Glomerular endothelial cell (primary cell): ENCODE measurements at places on chromosomes 1 and 21.

DNA sequence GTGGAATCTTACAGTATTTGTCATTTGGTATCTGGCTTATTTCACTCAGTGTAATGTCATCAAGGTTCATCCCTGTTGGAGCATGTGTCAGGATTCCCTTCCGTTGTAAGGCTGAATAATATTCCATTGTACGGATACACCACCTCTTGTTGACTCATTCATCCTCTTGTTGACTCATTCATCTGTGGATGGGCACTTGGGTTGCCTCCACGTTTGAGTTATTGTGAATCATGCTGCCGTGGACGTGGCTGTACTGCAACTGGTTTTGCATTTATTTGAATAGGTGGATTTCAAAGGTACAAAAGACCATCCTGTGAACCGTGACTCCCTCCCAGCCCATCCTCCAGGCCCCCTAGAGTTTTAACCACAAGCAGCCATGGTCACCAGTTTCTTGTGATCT lies 11.9 kb upstream of the TCP10L start:
- DNase-seq = peak; percentile 88

DNA sequence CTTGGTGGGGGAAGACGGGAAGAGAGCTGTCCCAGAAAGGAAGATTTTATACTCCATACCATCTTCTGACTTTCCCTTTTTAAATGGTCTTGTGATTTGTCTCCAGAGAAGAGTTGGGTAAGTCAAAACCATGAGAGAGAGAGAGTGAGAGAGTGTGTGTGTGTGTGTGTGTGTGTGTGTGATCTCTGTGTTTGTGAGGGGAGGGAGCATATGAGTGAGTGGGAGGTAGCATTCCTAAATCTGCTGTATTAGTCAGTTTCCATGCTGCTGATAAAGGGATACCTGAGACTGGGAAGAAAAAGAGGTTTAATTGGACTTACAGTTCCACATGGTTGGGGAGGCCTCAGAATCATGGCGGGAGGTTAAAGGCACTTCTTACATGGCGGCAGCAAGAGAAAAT lies 102.0 kb upstream of the VANGL1 start:
- DNase-seq = no peak

- no peak for DNase-seq
Observed at GRCh38 chr1:66521721-66522365, 12.1 kb upstream of the SGIP1 start.

- no peak for DNase-seq
Observed at GRCh38 chr21:16086936-16087335, 357.2 kb downstream of the USP25 start.

DNA sequence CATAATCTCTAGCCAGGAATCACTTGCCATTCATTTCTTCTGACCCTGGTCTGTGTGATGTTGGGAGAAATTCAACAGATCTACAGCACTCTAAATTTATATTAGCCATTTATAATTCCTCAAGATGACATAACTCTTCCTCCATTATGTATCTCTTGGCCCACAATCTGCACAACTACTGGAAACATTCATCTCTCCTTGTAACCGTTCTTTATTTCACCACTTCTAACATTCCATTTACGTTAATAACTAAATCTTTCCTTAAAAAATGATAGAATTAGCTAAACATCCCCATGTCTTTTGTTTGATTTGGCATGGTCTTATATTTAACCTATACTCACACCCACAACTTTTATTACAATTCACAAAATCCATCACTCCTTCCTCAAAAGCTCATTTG lies 166.0 kb downstream of the COL11A1 start:
- DNase-seq = no peak

GRCh38 chr1:60969971-60970509 lies 112.3 kb upstream of the NFIA start:
- DNase-seq = no peak

- no peak for DNase-seq
Observed at GRCh38 chr1:176717066-176717750, 254.2 kb downstream of the PAPPA2 start.

GRCh38 chr1:235584973-235585372 lies 64.6 kb downstream of the GNG4 start:
- DNase-seq = no peak

DNA sequence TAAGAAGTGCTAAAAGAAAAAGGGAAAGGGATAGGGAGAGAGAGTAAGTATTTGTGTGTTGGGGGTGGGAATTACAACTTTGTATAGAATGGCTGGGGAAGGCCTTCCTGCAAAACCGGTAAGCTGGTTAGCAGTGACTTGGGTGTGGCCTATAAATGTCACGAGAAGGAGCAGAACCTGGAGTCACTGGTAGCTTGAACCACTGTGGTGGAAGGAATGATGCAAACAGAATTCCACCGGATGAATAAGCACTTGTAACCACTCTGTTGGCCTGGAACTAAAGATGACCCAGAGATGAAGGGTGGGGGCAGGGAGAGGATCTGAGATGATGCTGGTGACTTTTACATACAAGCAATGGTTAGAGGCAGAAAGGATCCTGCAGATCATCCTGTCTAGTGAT lies 8.9 kb downstream of the XKR8 start:
- no peak for DNase-seq

GRCh38 chr1:168801032-168801745 lies 72.2 kb upstream of the DPT start:
- no peak for DNase-seq

- DNase-seq = no peak
Observed at GRCh38 chr1:68497358-68497698, 446 bp upstream of the DEPDC1 start.

GRCh38 chr1:237911911-237912310 lies 21.2 kb upstream of the ZP4 start:
- DNase-seq = no peak

- no peak for DNase-seq
Observed at GRCh38 chr1:180574031-180574713, 15.4 kb downstream of the OVAAL start.

GRCh38 chr1:225825078-225825477 lies 15.2 kb downstream of the EPHX1 start:
- DNase-seq = no peak

GRCh38 chr1:41383094-41383852 lies 22.0 kb downstream of the FOXO6 start:
- no peak for DNase-seq

- DNase-seq = no peak
Observed at GRCh38 chr1:33435096-33435820, 4.4 kb upstream of the PHC2 start.

- DNase-seq = peak; percentile 94
Observed at GRCh38 chr1:153608742-153609584, 4.0 kb downstream of the S100A16 start.

DNA sequence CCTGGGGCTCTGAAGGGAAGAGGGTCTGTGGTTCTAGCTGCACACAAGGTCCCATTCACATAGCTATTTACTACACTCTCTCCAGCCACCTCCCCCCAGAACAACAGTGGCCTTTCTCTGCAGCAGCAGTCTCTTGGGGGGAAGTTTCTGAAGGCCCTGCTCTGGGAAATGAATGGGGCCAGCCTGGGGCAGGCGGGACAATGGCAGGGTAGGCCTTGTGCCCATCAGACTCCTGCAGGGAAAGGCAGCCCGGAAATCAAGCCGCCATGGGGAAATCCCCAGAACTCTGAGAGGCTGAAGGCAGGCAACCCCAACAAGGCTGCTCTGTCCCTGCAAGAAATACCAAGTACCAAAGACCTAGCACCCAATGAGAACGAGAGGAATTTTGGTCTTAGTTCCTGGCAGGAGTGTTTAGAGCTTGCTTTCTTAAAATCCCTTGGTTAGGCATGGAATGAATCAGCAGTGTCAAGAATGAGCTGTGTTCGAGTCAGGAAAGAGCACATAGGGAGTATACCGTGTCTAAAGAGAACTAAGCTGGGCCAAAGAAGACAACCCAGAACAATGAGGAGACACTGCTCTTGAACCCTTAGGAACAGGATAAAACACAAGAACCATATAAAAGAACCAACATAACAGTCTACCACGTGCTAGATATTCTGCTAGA lies 11.3 kb downstream of the ARHGEF11 start:
- no peak for DNase-seq

DNA sequence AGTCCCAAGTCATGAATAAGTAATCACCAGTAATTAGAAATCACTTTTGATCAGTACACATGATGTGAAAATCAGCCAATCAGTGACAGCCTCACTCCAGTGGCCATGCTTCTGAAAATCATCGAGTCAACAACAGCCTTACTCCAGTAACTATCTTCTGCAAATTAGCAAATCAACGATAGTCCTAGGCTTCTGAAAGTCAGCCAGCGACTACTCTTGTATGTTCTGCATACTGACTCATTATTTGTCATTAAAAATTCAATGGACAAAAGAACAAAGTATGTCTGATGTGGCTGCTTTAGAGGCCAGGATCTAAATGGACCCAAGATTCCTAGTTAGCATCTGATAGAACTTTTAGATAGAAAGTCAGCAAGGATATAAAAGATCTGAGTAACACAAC lies 102.5 kb downstream of the GPR52 start:
- DNase-seq = no peak

DNA sequence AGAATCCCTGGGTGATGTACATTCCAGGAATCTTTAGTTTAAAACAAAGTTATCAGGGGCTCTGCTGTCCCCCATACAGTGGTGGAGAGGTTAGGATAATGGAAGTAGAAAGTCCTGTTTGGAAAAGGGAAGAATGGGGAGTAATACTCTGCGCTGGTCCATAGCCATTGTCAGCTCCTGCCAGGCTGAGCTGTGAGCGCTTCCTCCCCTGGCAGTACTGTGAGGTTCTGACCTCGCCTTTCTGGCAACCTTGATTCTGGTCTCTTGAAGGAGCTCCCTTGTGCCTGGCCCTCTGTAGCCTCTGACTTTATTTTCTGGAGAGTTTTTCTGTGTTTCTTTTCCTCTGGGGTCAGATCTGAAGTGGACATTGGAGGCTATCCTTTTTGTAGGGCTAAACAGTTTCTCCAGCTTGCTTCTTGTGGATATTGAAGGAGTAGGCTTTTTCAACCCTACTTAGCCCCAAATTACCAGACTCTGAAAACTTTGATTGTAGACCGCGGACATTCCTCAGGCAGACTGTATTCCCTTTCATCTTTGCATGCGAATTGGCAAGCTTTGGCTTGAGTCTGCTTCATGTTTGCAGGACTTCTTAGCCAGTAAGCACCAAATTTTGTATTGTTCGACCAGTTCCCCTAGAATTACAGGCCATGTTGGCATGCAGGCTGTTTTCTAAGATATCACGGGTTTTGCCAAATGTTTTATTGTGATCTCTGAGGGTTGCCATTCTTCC lies 13.8 kb downstream of the UBE4B start:
- no peak for DNase-seq

- DNase-seq = no peak
Observed at GRCh38 chr1:20185834-20186782, at the start of the genes PLA2G2C and UBXN10. Gene PLA2G2C (minus strand): TSS chr1:20186518. CDS start chr1:20177363, 9,155 bp downstream. Gene UBXN10 (plus strand): TSS chr1:20186096. CDS start chr1:20190562, 4,466 bp downstream.

- DNase-seq = no peak
Observed at GRCh38 chr1:243850452-243851256, 611 bp upstream of the AKT3 start.

DNA sequence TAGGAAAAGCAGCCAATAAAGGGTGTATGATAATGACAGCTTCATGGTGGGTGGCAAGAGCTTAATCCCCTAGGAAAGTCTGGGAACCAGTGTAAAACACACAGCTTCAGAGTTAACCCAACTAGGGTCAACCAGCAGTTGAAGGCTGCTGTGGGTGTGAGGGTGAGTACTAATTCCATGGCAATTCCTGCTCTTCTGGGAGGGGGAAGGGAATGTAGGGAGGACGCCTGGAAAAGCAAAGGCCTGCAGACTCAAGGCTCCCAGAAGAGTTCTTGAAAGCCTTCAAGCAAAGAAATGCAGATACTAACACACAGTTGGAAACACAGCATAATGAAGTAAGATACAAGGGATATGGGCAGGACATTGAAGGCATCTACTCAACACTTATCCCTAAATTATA lies 28.1 kb downstream of the TTLL7 start:
- no peak for DNase-seq

- DNase-seq = peak; percentile 91
Observed at GRCh38 chr1:173431304-173432045, 45.7 kb upstream of the PRDX6 start.

DNA sequence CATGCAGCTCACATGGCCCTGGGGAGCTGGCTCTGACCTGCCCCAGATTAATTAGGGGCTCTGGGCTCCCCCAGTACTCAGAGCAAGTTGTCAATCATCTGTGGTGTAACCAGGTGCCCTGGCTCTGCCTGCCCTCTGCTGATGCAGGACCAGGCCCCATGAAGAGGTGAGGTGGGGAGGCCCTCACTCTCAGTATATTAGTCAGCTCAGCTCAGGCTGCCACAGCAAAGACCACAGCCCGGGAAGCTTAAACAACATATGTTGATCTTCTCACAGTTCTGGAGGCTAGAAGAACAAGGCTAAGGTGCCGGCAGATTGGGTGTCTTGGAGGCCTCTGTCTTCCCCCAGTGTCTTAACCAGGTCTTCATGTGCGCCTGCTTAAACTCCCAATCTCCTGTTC lies 66.5 kb downstream of the FCRL5 start:
- no peak for DNase-seq

DNA sequence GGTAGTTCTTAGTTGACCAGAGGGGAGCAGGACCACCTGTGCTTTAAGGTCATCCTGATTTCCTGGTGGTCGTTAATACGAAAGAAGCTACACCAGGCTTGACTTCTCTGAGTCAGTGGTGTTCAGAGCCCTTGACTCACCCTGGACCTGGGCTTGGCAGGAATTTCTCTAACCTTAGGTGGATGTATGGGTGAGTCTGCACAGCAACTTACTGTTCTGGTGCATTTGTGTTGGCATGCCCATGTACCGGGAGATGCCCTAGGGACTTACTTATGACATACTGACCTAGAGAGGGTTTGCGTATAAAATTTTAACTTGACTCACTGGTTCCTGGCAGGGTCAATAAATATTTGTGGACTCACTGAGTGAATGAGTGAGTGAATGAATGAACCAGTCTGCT lies 304.6 kb downstream of the DISC1 start:
- no peak for DNase-seq

GRCh38 chr21:35724156-35724555 lies 336.2 kb downstream of the SETD4 start:
- DNase-seq = no peak

DNA sequence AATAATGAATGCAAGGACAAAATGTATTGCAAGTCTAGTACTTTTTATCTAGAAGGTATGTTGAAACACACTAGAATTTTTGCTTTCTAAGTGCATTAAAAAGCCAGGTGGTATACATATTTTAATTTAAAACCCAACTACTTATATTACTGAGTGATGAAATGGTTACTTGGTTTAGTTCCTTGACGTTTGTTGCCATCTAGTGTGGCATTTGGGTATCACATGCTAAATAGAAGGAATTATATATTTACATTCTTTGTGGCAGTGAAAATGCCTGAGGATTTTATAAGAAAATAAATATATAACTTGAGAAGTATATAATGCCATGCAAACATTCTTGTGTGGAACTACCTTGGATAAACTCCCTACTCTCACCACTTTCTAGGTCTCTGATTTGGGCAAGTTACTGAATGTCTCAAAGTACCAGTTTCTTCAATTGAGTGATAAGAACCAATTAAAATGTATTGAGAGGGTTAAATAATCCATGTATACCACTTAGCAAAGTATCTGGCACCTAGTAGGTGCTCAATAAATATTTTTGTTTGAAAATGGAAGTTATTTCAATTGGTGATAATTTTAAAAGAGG lies 69.6 kb downstream of the SDCCAG8 start:
- DNase-seq = peak; percentile 64

GRCh38 chr1:85116856-85117255 lies 68.6 kb upstream of the MCOLN3 start:
- DNase-seq = no peak

- DNase-seq = no peak
Observed at GRCh38 chr1:190479050-190479397, 1.4 kb upstream of the BRINP3 start.
